ENCODE measurements at places on chromosomes 12 and 14.
A peak's percentile ranks its signal among the peaks of the same experiment; 100 is the strongest.

DNA sequence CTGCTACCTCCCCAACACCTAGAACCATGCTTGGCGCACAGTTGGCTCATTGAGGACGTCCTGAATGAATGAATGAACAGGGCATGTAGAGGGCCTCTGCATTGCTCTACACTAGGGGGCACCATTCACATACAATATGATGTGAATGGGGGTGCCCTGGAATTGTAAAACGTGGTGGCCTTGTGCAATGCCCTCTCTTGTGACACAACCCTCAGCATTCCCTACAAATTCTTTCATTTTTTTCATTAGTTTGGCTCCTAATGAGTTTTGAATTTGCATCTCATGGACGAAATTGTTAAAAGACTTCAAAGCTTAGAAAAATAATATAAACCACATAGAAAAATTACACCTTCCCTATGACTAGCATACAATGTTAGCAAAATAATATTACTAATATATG is 2.3 kb upstream of the DIO2 start:
- DNase-seq = peak; percentile 59

- DNase-seq = no peak
These were observed 21.6 kb downstream of the NTF3 start for GRCh38 chr12:5453466-5453865.

GRCh38 chr12:106586803-106587684 is 4.2 kb downstream of the RFX4 start:
- no peak for DNase-seq

DNA sequence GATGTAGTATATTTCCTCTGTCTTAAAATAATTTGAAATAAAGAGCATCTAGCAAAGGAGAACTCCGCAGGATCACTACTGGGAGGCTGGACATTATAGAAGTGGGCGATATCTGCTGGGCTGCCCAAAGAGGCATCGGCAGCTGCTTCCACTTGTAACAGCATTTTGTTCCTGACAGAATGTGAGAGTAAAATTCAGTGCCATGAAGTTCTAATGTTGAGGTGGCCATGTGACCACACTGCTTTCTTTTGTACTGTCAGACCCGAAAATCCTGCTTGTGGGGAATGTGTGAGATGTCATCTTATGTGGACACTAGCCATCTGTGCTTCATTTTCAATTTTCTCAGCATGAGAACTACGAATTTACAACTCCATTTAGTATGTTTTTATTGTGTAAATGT is 151.9 kb downstream of the ACSS3 start:
- DNase-seq = no peak

DNA sequence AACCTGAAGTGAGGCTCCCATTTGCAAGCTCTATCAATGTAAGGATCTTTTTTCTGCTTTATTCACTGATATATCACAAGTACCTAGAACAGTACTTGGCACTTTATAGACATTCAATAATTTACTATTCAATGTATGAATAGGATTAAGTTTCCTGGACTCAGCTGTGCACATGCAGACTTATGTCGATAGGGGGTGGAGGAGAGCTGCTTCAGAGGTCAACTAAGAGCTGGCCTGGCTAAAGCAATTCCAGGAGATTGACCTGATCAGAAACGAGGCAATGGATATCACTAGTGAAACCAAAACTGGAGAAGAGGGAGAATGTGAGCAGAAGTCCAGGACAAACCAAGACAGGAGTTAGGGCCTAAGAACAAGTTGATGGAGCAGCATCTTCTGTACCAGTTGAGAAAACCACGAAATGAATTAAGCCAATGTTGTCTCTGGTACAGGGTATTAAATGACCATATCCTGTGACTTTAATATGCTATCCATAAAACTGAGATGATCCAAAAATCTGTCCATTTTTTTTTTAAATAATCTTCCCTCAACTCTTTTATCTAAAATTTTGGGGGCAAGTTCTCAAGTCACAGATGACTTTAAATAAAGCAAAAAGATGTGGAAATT is 169.2 kb downstream of the PIK3C2G start:
- peak; percentile 44 for DNase-seq

GRCh38 chr12:78171061-78171460 is 340.4 kb downstream of the NAV3 start:
- no peak for DNase-seq

DNA sequence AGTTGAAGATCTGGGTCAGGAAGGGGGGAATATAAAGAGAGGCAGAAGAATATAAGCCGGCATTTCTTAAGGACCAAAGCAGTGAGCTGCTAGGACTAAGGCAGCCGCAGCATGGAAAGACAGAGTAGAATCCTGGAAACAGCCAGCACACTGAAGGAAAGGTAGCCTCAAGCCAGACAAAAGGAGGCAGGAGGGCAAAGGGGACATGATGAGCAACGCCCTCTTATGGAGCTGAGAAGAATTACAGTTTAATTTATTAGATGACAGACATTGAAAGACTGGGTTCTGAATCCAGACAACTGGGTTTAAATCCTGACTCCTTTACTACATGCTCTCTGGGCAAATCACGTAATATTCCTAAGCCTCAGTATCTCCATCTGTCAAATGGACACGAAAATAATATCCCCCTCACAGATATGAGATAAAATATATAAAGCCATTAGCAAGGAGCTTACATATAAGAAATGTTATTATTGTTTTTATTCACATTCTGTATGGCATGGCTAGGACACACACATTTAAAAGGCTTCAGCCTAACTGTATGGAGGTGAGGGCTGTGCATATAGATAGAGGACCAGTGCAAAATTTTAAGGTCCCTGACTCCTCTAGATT is 8.1 kb upstream of the PCED1B start:
- peak; percentile 58 for DNase-seq

GRCh38 chr14:33232031-33232430 is 293.4 kb downstream of the NPAS3 start:
- DNase-seq = no peak

- no peak for DNase-seq
These were observed 30.4 kb downstream of the RAP1B start for GRCh38 chr12:68641138-68641537.

DNA sequence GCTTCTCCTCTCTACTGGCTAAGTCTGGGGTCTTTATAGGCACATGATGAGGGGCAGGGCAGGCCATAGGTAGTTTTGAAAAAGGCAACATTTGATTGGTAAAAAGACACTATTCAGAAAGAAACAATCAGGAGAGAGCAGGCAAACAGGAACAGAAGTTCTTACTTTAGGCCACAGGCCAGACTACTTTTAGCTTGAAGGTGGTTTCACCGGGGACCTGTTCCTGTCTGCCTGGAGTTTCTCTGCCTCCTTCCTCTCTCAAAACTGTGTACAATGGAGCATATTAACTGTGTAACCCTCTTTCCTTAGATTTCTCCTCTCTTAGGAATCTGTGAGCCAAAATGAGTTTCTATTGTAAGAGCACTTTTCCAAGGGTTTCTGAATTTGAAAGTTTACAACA is 167.9 kb upstream of the AVPR1A start:
- DNase-seq = no peak

GRCh38 chr14:35398071-35398584 is 6.4 kb downstream of the NFKBIA start:
- no peak for DNase-seq

GRCh38 chr14:24172261-24172860 is 481 bp downstream of the REC8 start:
- DNase-seq = peak; percentile 36

DNA sequence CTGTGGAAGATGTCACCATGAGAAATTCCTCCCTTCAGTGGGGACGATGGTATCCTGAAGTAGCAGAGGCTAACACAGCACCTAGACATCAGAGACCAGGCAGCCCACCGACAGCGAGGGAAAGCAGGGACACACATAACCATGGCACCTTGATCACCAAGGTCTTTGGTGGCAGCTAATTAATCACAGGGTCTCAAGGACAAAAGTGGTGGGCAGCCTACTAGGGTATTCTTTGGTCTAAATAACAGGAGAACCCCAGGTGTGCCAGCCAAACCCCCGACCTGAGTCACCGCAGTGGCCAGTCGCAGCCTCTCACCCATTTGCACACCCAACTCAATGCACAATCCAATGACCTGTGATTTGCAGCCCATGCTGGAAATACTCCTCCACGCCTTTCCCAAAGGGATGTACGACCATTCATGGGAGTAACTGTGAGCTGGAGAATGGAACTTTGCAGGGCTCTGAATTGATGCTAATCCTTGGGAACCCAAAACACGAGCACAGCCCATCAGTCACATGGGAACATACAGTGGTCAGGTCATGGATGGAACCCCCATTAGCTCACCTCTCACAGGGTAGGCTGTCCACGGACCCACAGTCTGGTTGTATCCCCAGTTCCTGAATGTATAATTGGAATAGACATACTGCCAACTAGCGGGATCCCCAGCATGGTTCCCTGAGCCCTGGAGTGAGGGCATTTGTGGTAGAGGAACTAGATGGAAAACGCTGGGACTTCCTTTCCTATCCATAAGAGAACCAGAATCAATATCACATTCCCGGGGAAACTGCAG is 58.7 kb upstream of the C14orf180 start:
- DNase-seq = no peak

DNA sequence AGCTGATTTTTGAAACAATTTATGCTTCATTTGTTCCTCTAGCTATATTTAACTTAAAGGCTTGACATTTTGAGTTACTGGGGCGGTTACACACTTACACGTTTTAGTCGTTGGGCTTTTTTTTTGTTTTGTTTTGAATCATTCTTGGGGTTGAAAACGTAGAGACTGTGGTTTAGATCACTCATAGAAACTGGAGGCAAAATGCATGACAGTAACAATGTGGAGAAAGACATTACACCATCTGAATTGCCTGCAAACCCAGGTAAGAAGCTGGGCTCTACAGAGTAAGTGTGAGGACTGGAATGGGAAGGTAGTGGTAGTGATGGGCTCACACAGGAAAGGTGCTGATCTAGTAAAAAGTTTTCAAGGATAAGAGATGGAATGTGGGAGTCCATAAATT is at the start of gene CLEC2D:
TSS of gene CLEC2D (plus strand) at position 180 of the 400 bp plus-strand sequence. CDS start at position 202, 22 bp downstream.
- no peak for DNase-seq

DNA sequence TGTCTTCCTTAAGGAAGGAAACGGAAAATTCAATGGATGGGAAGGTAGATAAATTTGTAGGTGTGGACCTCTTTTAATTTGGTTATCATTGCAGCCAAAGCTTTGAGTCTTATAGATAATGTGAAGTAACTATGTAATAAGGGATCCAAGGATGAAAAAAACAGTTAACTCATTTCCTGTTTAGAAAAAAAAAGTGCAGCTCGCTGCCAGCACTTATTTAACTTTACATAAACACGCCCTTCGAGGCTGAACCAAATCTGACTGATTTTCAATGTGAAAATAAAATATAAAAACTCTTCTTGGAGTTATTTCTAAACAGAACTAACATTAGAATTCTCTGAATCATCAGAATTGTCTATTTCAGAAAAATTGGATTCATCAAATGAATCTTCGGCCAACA is 7.0 kb downstream of the NUBPL start:
- peak; percentile 37 for DNase-seq

DNA sequence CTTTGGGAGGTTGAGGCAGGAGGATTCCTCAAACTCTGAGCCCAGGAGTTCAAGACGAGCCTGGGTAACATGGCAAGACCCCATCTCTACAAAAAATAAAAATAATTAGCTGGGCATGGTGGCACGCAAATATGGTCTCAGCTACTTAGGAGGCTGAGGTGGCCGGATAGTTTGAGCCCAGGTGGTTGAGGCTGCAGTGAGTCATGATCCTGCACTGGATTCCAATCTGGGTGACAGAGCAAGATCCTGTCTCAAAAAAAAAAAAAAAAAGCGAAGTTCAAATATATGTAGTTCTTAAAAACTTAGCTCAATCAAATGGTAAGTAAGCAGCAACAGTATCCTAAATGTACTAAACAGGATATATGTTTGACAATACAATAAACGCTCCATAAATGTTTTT is 85.5 kb upstream of the SSTR1 start:
- DNase-seq = no peak

- no peak for DNase-seq
These were observed 197.1 kb downstream of the RGS6 start for GRCh38 chr14:72129291-72129690.

DNA sequence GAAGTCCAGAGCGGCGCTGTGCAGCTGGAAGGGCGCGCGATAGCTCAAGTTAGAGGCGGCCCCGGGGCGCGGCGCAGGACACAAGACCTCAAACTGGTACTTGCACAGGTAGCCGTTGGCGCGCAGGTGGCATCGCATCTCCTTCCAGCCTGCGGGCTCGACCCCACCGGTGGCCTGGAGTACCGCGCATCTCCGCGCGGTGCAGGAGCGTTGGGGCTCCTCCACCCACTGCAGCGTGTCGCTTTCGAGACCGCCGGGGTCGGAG is 553 bp downstream of the CLEC14A start:
- DNase-seq = no peak

DNA sequence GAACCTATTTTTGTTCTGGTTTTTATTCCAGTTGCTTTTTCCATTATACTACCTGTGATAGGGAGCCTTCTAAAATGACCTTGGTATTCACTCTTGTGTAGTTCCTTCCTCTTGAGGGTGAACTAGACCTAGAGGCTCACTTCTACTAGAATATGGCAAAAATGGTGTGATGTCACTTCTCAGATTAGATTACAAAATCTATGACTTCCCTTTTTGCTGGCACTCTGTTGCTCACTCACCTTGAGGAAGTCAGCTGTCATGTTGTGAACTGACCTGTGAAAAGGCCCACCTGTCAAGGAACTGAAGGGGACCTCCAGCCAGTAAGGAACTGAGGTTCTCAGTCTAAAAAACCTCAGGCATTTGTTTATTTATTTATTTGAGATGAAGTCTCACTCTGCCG is 5.7 kb downstream of the MIPOL1 start:
- no peak for DNase-seq
